ENCODE measurements at places on chromosomes 4 and X.

DNA sequence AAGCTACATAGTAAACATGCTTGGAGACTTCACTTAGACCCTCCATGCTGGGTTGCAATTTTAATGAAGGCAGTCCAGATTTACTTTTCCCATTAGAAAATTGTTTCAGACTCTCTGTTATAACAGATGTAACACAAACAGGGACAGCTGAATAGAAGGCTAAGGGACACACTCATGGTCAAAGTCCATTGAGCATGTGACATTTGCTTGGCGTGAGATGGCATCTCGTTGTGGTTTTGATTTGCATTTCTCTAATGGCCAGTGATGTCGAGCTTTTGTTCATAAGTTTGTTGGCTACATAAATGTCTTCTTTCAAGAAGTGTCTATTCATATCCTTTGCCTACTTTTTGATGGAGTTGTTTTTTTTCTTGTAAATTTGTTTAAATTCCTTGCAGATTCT, 358.2 kb upstream of the CLNK start:
- no peak for DNase-seq

DNA sequence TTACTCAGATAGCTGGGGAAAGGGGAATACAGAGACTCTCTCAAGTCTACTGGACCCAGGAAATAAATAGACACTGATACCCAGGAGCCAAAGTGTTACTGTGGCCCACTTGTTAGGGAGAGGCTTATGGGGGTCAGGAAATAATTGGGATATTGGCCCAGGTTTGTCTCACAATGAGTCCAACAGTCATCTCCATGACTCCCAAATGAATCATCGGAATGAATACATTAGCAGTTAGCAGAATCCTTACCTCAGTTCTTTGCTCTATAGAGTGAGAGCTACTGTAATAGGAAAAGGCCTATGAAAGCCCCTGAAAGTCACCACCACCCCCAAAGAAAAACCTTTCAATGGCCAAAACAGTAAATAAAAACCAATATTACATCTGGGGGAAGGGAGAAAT, 42.4 kb upstream of the ARHGEF6 start:
- DNase-seq: no peak

- no peak for DNase-seq
These were observed 6.3 kb downstream of the HAUS7 start for GRCh38 chrX:153464116-153464515.

DNA sequence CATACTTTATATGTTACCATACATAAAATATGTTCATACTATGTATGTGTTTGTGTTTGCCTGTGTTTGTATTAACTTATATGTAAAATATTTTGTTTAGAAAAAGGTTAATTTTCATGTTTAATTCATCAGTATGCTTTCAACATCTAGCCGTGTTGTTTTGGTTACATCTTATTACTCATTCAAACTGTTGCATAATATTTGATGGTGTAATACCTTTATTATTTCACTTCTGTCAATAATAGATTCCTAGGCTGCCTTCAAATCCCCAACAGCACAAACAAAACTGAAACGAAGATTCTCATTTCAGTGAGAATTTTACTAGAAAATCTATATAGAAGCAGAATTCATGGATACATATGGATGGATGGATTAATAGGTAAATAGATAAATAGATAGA, 462.3 kb upstream of the ADGRL3 start:
- no peak for DNase-seq

DNA sequence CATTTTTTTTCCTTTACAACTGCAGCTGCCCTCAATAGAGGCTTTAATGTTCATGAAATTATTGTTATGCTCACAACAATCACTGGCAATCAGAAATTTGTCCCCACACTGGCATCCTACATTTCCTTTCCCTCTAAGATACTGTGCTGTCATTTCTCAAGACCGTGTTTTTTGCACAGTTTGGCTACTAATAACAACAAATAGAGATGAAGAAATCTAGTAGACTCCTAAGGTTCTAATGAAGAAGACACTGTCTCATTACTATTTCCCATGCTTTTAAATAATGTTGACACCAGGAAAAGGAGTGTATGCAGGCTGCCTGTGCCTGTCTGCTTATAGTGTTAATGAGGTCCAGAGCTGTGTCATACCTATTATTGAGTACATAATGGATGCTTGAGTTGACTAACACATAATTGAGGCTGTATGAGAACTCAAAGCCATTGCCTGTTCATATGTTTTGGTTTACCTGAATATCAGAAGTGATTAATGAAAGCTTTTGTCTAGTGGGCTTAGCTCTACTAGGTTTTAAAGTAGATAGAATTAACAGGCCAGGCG, 1.5 kb upstream of the EIF4E start:
- no peak for DNase-seq

DNA sequence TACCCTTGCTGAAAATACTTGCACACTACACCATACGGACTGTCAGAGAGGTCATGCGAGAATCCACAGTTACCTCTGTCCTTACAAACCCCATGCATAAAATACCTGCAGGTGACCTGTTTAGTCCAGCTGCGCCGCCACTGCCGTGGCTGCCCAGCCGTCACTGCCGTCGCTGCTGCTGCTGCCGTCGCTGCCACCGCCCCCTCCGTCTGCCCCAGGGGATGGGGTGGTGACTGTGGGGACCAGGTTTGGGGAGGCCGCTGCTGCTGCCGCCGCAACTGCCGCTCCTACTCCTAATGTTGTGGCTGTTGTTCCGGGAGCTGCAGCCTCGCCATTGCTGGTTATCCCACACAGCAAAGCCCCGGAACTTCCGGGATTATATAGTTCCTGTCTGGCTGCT, 141.8 kb upstream of the ZCCHC13 start:
- DNase-seq: no peak

Measured in activated CD8-positive, alpha-beta memory T cell treated with anti-CD3 and anti-CD28 coated beads for 4 hours (primary cell).